ENCODE measurements at places on chromosomes 3 and 15. TPM values are rescaled to one million over a fixed set of nuclear protein-coding genes. Genes with fewer than 3 reads are reported as not detected.

PDE12 gene
- 13.8 TPM for total RNA-seq

FOXB1 gene
- total RNA-seq: not detected

SPSB4 gene
- total RNA-seq: 0.20 TPM

DNASE1L3 gene
- total RNA-seq: 0.08 TPM

MEX3B gene
- total RNA-seq: 4.0 TPM

TTLL13 gene
- total RNA-seq: 0.57 TPM

SI gene
- not detected for total RNA-seq

KNG1 gene
- total RNA-seq: not detected

UBA3 gene
- total RNA-seq: 28.5 TPM
